Lung (tissue), 17 donors: ENCODE measurements at places on chromosomes 11 and 22. TPM values are rescaled to one million over a fixed set of nuclear protein-coding genes. Genes with fewer than 3 reads are reported as not detected.

DNA sequence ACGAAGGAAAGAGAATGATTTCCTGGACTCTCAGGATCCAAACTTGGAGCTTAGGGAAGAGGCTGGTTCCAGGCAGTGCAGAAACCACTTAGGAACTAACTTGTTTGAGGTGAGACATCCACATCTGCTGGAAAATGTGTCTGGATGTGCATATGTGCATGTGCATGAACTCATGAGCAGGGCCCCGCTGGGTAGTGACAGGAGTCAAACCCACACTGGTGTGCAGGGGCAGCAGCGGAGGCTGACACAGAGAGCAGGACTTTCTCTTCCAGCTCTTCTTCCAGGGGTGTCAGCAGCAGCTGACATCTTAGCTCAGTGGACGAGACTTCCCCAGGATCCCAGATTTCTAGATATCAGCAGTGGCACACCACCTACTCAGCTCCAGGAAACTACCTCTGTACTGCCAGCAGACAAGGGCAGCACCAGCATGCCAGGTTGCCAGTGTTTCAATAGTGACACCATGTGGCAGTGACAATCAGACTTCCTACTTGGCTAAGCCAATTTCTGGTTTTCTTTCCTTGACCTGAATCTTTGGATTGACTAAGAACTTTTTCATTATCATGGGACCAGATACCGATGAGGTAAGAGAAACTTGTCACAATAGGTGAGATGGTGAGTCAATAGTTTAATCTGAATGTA is 227.5 kb upstream of the ZC3H12C start:
- DNase-seq = peak; percentile 31

GRCh38 chr11:34226210-34226609 is 120.8 kb downstream of the NAT10 start:
- no peak for DNase-seq

GRCh38 chr22:26889802-26890201 is 232.4 kb downstream of the MIAT start:
- no peak for DNase-seq

DNA sequence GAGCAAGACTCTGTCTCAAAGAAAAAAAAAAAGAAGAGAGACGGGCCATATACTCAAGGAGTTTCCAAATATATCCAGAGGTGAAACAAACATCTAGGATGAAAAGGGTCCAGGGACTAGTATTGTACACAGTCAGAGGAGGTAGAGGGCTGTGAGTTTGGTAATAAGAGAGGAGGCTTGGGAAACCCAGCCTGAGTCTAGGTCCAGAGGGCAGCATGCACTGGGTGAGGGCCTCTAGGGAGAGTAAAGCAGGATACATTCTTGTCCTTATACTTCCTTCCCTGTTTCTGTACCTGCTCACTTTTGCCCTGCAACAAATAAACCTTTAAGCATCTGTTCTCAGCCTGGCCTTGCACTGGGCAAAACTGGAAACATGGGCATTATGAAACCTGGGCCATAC is 31.5 kb downstream of the STIM1 start:
- DNase-seq = no peak

- DNase-seq = no peak
These were observed 23.3 kb upstream of the TMPRSS5 start for GRCh38 chr11:113729456-113729855.

DNA sequence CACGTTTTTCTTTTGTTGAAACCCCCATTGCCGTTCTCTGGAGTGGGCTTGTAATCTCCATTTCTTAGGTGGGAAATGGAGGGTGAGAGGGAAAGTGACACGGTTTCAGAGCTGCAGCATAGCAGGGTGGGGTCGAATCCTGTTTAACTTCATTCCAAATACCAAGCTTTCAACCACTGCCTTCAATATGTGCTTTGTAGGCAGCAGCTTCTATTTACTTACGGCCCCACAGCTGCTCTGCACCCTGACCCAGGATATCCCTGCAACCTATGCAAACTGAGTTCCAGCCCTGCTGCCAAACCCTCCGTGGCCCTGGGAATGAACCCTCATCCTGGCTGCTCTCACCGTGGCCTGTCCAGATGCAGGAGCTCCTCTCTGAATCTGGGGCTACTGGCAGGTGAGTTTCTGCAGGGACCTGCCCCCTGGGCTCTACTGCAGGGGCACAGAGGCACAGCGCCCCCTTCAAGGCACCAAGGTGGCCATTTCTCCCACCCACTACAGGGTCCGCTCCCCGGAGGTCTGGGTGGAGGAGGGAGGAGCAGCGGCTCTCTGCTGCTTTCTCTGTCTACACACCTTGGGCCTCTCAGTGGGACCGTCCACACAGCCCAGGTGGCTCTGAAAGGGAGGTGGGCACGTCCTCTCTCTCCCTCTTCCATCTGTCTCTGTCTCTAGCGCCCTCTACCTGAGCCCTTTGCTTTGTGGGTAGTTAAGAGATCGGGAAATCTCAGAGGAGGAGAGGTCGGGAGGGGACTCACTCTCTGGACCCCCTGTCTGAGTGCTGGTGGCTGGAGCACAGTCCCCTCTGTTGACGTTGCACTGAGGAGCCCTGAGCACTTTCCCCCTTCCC is 279.1 kb downstream of the BRD1 start:
- DNase-seq = peak; percentile 50

DNA sequence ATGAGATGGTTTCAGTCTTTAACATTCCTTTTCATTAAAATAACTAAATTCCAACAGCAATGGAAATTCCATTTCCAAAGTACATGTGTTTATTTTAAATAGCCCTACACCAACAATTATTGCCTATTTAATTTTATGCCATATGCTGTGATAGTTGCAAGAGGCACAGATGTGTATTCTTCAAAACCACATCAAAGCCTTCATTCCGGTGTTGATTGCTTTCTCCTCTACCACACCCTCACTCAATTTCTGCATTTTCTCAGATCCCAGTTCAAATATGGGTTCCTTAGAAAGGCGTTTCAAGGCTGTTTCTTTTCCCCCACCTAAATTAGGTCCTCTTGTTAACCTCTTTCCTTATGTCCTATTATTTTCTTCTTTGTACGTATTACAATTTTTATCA is 6.0 kb upstream of the HSD17B12 start:
- no peak for DNase-seq

- DNase-seq = peak; percentile 57
These were observed 19.9 kb downstream of the MMP10 start for GRCh38 chr11:102760344-102761035.

GRCh38 chr11:118956094-118956846 is at the start of gene UPK2:
TSS of gene UPK2 (plus strand) at chr11:118956298. CDS start at chr11:118956351, 53 bp downstream.
- peak; percentile 87 for DNase-seq

- peak; percentile 51 for DNase-seq
These were observed 1299.3 kb downstream of the BRD1 start for GRCh38 chr22:48528221-48528915.

DNA sequence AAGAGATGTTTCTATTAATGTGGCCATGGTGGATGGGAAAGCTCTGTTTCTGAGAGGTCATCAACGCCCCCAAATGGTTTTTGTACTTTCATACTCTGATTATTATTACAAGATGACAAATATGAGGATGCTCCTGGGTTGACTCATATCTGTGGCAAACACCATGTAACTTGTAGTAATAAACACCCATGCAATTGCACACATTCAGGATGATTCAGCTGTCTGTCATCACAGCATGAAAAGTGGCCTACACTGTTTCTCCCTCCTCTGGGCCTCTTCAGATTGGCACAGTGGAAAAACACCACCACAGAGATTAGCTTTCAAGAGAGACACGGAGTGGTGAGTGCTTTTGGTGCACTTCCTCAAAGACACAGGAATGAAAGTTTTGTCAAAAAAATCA is 85.4 kb downstream of the MTNR1B start:
- no peak for DNase-seq

- DNase-seq = no peak
These were observed 16.6 kb downstream of the SCUBE1 start for GRCh38 chr22:43326331-43327156.

- no peak for DNase-seq
These were observed 753.7 kb downstream of the NTM start for GRCh38 chr11:132123854-132124835.

- DNase-seq = no peak
These were observed 27.8 kb downstream of the LIMK2 start for GRCh38 chr22:31239771-31240370.

DNA sequence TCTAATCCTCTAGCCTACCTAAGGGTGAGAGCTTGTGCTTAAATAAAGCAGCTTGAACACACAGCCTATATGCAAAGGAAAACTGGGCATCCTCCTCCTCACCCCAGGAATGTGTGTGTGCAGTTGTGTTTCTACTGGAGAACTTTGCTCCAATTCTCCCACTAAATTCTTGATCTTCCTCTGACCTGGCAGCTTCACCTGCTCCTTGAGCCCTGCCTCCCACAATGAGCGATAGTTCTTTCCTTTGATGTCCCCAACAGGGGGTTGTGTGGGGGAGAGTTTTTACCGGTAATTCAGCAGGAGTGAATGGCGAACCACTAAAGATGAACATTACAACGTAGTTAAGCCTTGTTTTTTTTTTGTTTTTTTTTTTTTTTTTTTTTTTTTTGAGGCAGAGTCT is 113.5 kb upstream of the RCN1 start:
- DNase-seq = no peak

GRCh38 chr22:30340911-30341685 is 14.4 kb upstream of the TBC1D10A start:
- DNase-seq = no peak

GRCh38 chr22:32539631-32540421 is 65.2 kb downstream of the FBXO7 start:
- peak; percentile 75 for DNase-seq

DNA sequence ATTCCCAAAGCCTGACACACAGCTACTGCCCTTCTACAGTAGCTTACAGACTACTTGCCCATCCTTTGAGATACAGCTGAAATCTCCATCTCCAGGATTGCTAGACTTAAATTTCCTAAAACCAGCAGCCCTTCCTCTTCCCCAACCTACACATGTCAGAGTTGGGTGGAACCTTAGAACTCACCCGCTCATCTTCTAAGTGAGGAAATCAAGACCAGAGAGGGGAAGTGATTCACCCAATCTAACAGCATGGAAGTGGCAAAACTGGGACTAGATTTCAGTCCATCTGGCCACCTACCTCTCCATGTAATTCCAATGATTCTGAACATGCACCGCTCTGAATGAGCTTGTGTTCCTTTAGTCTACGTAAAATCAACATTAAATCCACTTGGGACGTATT is 1.0 kb upstream of the TMEM86A start:
- no peak for DNase-seq

DNA sequence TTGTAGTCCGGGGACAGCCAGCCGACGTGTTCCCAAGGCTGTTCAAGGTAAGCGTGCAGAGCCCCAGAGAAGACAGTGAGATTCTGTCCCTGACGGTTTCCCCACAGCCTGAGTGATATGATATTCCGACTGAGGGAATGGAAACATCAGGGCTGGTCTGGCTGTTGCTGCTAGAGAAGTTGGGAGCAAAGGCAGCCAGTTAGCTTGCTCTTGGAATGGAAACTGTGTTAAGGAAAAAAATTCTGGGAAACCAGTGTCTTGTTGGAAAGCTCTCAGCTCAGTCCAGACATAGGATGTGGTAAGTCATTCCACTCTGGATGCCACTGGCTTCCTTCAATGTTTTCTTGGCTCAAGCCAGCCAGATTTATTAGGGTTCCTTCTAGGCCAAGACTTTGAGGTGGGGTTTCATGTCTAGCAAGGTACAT is 8.8 kb downstream of the CRY2 start:
- DNase-seq = no peak

- no peak for DNase-seq
These were observed 5.5 kb upstream of the NEAT1 start for GRCh38 chr11:65416841-65417701.

DNA sequence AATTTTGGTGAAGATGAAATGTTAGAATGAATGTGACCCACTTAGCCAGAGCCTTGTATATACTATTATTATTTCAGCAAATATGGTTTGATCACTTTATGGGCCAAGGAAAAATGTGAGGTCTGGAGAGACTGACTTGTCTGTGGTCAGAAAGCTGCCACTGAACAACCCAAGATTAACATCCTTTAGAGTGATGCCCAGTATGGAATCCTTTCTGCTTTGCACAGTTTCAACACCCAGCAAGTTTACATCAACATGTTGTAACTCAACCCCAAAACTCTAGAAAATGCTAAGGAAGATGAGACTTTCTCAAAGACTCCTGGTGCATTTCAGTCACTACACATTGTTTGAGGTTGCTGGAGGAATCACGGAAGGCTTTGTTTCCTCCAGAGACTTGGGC is 107.7 kb downstream of the SNX19 start:
- no peak for DNase-seq

DNA sequence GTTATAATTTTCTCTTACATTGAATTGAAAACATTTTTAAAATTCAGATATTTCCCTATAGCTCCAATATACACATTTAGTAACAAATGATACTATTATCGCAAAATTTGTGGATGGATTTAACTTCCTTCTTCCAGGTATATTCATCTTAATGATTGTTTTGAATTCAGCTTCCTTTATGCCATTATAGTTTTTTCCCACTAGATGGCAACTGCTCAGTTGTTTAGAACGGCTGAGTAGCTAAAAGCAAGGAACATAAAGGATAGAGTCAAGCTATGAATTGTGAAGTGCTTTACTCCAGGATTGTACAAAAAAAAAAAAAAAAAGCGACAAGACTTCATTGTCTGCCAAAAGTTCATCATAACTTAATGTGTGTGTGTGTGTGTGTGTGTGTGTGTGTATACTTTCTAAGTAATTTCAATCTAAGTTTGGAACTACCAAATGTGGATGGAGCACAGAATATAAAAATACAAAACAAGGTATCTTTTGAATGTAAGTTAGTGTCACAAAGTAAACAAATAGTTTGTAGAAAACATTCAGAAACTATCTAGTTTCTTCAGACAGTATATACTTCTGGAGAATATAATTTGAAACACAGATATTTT is 846.4 kb downstream of the DLG2 start:
- DNase-seq = no peak

SMTNL1 gene
- polyA plus RNA-seq = not detected

RIC3 gene
- polyA plus RNA-seq = 2.0 TPM

ANKRD49 gene
- polyA plus RNA-seq = 18.1 TPM

PAK1 gene
- 23.1 TPM for polyA plus RNA-seq

IL10RA gene
- 52.5 TPM for polyA plus RNA-seq

IGSF22 gene
- polyA plus RNA-seq = 0.33 TPM

TOMM22 gene
- 25.6 TPM for polyA plus RNA-seq
